ENCODE measurements at places on chromosomes 7 and 10.

DNA sequence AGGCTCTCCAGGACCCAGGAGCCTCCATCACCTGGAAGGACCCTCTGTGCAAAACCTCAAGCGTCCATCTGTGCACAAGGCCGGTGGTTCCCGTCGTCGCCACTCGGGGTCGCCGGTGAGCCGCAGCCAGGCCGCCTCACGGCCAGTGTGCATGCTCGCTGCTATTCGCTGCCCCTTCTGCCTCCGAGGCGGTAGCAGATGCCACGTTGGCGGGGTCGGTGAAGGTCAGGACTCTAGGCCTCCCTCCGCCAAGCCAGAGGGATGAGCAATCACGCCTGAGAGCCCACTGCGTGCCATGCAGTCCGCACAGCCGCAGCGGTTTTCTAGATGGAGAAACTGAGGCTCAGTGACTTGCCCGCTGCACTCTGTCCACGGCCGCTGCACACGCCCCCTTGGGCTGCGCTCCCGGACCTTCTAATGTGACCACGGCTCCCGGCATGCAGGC, 5.7 kb downstream of the UPK3B start:
- no peak for DNase-seq

DNA sequence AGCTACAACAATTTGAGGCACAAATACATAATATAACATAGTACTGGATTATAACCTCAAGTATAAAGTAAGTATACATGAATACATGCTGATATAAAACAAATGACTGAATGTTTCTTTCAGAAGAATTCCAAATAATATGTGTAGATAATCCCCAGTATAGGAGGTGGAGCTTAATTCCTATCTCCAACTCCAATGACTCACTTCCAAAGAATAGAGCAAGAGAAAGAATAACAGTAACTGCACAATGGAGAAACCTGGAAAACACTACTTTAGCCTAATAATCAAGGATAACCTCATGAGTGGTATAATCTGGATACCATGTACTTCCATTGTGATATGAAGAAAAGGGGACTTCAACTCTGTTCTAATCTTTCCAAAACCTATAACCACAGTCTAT, 13.7 kb upstream of the SEMA3C start:
- DNase-seq: no peak

GRCh38 chr7:45176091-45176490, 18.5 kb downstream of the RAMP3 start:
- DNase-seq: no peak

DNA sequence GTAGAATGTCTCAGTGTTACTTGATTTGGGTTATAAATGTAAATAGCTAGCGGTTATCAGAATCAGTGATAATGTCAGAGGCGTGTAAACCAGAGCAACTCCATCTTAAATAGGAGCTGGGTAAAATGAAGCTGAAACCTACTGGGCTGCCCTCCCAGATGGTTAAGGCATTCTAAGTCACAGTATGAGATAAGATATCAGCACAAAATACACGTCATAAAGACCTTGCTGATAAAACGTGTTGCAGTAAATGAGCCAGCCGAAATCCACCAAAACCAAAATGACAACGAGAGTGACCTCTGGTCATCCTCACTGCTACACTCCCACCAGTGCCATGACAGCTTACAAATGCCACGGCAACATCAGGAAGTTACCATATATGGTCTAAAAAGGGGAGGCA, 172.3 kb downstream of the CHRM2 start:
- no peak for DNase-seq

- no peak for DNase-seq
Observed at GRCh38 chr7:144048648-144049047, at the start of gene OR2A5. Gene OR2A5, plus strand, starts transcription at chr7:144048948. Its CDS starts 1,454 bp downstream, at chr7:144050402.

GRCh38 chr10:33064706-33065105, 106.7 kb upstream of the ITGB1 start:
- DNase-seq: no peak

GRCh38 chr10:117746541-117747448, 204.2 kb downstream of the EMX2 start:
- DNase-seq: no peak

DNA sequence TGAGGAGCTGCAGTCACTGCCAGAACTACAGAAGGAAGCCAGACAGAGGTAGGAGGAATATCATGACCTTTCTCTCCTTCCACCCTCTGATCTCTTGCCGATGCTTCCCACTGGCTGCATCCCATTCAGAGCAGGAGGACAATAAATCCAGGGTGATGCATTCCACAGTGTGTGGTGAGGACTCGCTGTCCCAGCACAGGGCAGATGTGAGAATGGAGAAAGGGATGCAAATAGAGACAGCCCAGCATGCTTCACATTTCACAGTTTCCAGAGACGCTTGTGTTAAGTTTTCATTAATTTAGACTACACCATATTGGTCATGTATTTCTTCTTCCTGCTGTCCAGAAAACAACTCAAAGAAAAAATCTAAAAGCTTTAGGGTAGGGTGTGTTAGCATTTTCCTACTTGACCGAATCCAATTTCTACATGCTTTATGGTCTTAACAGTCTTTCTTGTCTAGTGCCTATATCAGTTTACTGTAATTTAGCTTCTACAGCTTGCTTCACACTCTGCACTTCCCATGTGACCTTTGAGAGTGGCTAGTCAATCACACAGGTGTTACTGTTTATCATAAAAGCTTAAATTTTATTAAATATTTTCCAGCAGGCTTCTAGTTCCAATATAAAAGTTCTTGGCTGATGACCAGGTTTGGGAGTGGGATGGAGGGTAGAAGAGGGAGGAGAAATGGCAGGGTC, 155.6 kb downstream of the RAPGEF5 start:
- DNase-seq: no peak

- DNase-seq: no peak
Observed at GRCh38 chr7:129030440-129030839, 24.5 kb downstream of the TNPO3 start.

- DNase-seq: no peak
Observed at GRCh38 chr7:69738396-69738951, 140.2 kb downstream of the AUTS2 start.

DNA sequence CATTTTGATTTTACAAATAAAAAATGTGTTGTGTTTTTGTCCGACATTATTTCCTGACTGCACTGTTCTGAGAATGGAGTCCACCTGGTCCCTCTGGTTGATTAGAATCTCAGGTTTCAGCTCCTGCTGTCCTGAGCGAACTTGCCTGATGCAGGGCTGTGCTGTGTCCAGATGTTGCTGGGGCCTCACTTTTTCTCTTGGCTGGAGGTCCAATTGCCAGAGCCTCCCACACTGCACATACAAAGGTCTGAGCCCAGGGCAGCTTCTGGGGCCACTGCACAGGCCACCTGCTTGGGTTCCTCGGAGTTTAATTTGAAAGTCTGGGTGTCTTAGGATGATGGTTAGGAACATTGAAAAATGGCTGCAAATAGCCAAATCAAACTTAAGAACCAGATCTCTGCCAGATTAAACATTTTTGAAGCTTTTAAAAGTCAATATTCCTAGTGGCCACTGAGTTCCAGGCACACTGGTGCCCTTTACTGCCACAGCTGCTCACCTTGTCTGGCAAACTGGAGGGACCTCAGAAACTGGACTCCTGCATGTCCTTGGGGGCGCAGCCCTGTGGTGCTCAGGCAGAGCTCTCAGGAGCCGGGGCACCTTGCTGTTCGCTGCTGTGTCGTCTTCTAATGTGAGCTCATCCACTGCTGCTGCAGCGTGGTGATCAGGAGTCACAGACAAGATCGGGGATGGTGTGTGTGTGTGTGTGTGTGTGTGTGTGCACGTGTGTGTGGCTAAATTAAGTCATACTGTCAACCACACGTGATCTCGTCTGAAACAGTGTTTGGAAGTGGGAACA, 75.0 kb downstream of the WDR37 start:
- DNase-seq: no peak

DNA sequence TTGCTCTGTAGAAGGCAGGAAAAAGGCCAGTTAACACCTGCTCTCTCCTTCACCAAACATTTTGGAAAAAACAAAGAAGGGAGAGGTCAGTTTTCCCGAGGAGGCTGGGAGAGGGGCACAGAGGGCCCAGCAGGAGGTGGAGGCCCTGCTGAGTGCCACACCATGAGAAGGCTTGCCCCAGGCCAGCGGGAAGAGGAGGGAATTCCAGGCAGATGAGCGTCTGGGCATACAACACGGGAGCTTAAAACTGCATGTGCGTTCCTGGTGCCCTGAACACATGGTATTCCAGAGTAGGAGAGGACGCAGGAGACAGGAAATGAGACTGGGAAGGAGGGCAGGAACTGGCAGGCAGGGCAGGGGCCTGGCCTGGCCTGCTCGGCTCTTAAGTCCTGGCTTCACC, 182.4 kb downstream of the CCDC3 start:
- DNase-seq: no peak

- DNase-seq: no peak
Observed at GRCh38 chr7:55490099-55490498, 82.2 kb downstream of the VOPP1 start.

DNA sequence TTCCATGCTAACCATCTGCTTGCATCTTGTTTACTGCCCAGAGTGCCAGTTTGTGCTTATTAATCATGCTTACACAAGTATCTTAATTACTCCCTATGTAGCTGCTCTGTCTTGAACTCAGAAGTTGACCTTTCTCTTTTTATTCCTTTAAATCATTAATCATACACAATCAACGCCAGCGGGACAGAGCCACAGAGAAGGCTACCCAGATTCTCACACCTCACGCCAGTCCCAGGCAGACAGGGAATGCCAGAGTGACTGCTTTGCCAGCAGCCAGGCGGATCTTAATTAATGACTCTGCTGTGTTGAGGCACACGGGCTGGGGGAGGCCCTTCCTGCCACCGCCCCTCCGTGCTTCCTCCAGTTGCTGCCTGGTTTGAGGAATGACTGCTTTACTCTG, 229.4 kb downstream of the LRMDA start:
- no peak for DNase-seq

DNA sequence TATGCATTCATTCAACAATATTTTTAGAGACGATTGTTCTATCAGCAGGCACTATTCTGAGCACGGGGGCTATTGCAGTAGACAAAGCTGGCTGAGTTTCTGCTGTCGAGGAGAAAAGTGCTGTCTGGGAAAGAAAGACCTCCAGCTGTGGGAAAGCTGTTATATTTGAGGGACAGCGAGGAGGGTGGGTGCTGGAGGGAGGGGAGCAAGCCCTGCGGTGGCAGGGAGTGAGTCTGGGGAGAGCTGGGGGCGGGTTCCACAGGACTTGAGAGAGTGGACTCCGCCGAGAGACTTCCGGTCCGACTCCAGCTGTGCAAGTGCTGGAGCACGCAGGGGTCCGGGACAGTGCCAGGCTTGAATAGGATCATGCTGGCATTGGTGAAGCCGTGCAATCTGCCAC, 602.1 kb upstream of the FOXK1 start:
- no peak for DNase-seq

GRCh38 chr10:86362586-86363183, 3.9 kb downstream of the GRID1 start:
- DNase-seq: no peak
